Lower lobe of right lung (tissue), 2 donors: ENCODE measurements at places on chromosomes 12 and 14.

- DNase-seq = no peak
These were observed 1.4 kb upstream of the P2RX2 start for GRCh38 chr12:132617135-132617701.

DNA sequence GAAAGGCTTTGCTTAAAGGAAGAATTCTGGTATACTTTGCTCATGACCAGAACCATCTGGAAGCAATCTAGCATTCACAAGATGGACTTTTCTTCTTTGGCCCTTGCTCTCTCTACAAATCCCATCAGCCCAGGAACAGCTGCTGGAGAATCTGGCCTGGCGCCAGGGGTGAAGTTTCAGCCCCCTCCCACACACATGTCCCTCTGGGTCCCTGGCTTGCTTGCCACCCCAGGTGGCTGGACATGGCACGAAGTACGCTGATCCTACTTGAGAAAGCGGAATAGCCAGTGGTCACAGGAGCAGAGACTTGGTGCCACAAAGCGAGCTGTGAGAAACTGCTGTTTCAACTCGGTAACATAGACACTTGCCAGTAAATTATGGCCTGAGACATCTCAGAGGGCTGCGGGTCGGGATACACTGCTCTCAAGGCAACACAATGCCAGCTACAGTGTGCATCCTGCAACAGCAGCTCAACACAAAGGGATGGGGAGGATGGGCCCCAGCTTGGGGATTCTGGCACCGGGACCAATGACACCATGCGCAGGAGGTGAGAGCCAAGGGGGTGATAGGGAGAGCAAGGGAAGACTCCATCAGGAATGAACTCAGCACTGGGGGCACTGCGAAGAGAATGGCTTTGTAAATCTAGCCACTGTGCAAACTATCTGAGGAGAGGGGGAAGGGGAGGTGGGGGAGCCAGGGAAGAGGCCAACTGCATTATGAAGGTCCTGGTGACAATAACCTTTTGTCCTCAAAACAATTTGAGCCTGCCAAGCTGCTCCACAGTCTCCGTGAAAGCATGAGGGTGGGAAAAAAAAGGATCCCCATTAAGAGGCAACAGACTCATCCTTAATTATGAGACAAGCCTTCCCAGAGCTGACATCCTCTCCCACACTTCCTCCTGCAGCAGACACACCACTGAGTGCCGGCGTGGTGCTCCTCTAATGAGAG lies 219.9 kb downstream of the PPM1H start:
- DNase-seq = no peak

DNA sequence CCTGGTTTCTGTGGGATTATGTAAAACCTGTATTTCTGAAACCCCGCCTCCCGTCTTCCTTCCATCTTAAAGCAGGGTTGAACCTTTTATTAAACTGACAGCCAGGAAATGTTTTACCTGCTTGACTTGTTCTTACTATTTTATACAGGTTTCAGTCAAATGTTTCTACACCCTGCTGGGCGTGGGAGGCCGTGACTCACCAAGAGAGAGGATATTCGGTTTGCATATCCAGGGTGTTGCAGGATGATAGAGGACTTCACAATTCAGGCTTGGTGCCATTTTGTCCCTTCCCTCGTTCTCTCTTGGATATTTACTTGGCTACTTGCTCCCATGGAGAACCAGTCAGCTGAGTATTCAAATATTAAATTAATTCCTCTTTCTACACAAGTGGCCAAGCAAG lies 69.7 kb downstream of the ARF6 start:
- DNase-seq = no peak

DNA sequence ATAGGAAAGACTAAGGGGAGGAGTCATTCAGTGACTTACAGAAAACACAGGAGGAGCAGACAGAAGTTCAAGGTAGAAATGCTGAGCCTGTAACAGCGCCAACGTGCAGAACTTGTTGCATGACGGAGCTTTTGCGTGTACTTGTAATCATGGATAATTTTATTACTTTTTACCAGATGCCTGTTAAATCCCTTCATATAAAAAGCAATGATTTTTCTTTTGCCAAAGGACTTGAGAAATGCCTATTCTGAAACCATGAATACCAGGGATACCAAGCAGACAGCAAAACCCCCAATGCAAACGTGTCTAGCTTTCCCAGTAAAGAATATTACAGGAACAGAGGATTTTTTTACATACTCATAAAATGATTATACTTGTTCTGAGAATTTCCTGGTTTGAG lies 163.6 kb upstream of the GSC start:
- no peak for DNase-seq

- no peak for DNase-seq
These were observed 40.0 kb downstream of the TSPAN9 start for GRCh38 chr12:3117144-3117581.

DNA sequence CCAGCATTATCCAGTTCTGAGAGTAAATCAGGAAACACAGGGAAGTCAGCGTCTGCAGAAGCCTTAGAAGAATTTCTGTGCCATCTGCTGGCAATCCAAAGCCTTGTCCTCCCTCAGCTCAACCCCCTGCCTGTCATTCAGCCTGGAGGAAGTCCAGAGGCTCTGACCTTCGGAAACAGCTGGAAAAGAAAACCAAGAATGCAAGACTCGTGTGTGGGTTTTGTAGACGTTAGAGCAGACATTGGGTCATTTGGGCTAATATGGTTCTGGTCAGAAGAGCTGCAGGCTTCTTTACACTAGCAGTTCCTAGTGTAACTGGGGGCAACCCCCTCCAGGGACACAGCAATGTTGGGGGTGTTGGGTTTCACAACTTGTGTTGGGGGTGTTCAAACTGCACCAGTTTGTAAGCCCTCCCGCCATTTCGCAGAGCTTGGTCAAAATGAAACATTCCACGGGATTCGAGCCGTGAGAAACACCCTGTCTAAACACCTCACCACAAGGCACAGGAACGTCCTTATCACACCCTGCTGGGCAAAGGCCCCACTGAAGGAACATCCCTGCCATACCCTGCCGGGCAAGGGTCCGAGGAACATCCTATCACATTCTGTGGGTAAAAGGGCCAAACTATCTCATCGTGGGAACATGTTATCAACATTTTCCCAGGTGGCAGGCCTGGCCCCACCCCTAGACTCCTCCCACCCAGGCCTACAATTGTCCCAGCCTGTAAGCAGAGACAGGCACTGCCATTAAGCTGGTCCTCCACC lies 21.0 kb upstream of the SERPINA4 start:
- no peak for DNase-seq

DNA sequence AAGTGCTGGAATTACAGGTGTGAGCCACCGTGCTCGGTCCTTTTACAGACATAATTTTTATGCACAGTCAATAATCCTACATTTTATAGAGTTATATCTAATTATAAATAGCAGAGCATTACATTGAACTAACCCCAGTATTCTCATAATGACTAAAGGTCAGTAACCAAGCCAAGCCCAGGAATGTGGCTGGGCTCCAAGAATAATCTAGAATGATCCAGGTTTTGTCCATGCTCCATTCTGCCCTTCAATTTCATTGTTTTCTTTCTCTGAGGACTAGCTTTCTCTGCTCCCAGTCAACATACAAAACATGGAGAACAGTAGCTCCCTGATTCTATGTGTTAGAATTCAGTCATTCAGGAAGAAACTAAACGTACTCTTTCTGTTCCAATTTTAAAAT lies 92.1 kb upstream of the KRR1 start:
- DNase-seq = no peak

DNA sequence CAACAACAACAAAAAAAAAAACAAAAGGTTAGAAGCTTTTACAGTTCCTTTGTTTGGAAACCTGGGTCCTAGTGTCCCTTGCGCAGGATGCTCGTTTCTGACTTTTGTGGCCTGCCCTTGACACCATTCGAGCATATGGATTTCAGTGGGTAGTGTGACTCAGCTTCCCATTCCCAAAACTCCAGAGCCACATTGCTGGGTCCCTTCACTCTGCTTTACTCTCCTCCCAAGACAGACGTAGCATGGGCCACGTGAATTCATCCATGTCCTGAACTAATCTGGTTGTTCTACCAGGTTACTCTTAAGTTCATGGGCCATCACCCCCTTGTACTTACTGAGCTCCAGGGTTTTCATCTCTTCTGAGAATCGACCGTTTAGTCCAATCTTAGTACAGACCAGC lies 68.0 kb upstream of the MAX start:
- DNase-seq = no peak

- DNase-seq = no peak
These were observed 283.5 kb downstream of the KSR2 start for GRCh38 chr12:117685110-117685926.

- no peak for DNase-seq
These were observed 8.7 kb downstream of the TCTN1 start for GRCh38 chr12:110622582-110622981.

- DNase-seq = no peak
These were observed 63.9 kb downstream of the KLHL28 start for GRCh38 chr14:44897845-44898151.

DNA sequence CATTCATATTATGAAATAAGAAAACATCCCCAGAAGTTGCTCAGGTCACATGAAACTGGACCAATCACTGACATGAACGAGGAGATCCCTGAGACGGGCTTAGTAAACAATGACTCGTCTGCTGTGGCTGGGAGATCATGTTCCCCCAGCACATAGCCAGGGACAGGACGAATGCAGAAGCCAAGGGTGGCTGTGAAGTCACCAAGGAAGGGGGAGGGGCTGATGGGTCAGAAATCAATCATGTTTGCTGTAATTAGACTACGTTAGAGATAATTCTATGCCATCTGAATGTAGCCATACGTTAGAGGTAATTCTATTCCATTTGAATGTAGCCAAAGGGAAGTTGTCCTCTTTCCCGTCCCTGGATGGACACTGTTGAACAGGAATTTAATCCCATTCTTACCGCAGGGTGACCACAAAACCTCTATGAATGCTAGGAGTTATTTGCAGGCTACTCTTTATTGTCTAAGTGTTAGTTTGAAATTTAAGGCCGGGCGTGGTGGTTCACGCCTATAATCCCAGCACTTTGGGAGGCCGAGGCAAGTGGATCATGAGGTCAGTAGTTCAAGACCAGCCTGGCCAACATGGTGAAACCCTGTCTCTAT lies 332.9 kb downstream of the TMEM132D start:
- no peak for DNase-seq

DNA sequence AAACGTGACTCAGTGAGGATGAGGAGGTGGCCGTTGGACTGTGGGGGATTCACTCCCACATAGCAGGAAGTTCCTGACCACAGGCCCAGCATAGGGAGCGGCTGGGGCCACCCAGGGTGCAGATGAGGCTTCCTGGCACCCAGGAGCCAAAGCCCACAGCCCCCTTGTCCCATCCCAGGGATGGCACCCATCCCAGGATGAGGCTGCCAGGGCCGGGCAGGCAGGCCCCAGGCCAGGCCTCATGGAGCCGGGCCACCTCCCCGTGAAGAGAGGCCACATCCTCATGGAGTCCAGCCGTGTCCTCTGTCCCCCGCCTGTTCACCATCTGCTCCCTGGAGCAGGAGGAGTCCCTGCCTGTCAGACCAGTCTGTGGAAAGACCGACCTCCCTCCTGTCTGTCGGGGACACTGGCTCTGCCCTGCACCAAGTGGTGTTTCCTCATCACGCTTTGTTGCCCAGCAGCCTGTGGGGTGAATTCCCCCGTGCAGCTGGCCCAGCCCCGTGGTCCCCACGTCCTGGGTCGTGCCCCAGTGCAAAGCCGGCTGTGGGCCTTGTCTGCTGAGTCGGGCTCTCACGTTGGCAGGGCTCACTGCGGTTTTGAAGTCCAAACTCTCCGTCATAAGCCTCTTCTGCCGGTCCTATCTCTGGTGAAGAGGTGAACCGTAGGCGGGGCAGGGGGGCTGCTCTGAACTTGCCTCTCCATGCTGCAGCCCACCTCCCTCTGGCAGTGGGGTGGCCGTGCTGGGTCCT lies 24.5 kb downstream of the MMP17 start:
- no peak for DNase-seq

DNA sequence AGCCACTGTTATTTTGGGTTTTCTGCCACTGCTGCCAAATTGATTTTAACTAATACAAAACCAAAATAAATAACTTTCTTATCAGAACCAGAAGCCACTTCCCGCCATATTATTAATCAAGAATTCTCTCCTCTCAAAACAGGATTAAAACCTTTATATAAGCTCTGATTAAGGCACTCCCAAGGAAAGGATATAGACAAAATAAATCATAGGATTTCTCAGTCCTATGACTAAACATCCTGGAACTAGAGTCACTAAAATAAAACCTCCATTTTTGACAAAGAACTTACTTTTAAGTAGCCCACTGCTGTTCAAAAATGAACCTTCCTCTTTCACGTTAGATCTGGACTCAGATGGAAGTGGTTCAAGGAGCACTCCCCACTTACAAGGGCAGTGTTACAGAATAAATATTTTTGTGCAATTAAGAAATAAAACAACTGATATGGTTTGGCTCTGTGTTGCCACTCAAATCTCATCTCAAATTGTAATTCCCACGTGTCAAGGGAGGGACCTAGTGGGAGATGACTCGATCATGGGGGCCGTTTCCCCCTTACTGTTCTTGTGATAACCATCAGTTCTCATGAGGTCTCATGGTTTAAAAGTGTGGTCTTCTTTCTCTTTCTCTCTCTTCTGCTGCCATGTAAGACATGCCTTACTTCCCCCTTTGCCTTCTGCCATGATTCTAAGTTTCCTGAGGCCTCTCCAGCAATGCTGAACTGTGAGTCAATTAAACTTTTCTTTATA lies 26.4 kb downstream of the GXYLT1 start:
- DNase-seq = no peak

DNA sequence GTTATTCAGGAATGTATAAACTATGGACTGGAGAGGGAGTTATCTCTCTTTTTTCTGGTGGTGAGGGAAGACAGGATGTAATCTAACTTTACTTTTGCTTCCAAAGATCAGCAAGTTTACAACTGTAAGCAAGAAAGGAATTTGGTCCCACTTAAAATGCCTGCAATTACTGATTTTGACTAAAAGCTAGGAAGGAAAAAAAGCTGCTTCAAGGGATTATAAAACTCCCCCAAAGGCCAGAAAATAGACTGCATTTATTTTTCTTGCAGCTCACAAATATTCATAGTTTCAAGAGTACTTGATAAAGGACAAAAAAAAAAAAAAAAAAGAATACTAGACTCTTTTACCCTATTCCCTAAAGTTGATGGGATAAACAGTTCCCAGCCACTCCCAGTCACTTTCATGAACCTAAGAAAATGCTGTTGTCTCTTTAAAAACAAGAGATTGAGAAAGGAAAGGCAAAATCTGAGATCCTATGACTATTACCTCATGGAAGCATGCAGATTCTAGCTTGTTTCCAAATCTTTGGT lies 128.7 kb upstream of the BMP4 start:
- no peak for DNase-seq

DNA sequence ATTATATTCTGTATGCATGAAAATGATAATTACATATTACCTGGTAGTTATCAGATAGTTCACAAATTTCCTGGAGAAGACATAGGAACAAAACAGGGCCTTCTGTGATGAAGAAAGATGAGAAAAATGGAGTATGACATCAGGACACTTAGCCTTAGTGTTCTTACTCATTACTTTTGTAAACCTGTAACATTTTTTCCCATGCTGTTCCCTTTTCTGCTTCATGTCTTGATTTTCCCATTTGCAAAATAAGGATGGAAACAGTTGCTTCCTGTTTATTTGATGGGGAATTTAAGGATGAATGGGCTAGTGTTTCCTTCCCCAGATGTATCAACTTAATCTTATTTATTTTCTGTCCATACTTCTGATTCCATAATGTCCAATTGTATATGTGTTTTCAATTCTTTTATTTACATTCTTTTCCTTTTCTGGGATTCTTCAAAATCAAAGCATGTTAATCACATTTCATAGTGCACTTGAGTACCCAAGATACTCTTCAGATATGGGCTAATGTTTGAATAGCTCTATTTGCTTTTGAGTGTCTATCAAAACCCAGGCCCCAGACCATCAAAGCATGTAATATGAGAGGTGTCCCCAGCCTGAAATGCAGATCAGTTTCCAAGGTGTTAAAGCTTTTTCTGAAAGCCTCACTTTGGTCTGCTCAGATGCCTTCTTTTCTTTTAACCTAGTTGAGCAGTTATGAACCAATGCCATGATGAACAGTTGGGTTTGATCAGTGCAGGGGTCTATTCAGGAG lies 260.5 kb downstream of the RAD51B start:
- DNase-seq = no peak
